ENCODE measurements at places on chromosomes 7 and 10. TPM values are rescaled to one million over a fixed set of nuclear protein-coding genes. Genes with fewer than 3 reads are reported as not detected.

- DNase-seq, result peak; percentile 71
These were observed 1.8 kb downstream of the GRK5 start for GRCh38 chr10:119209035-119209735.

SLC13A1 gene
- total RNA-seq, result 0.32 TPM

DNA sequence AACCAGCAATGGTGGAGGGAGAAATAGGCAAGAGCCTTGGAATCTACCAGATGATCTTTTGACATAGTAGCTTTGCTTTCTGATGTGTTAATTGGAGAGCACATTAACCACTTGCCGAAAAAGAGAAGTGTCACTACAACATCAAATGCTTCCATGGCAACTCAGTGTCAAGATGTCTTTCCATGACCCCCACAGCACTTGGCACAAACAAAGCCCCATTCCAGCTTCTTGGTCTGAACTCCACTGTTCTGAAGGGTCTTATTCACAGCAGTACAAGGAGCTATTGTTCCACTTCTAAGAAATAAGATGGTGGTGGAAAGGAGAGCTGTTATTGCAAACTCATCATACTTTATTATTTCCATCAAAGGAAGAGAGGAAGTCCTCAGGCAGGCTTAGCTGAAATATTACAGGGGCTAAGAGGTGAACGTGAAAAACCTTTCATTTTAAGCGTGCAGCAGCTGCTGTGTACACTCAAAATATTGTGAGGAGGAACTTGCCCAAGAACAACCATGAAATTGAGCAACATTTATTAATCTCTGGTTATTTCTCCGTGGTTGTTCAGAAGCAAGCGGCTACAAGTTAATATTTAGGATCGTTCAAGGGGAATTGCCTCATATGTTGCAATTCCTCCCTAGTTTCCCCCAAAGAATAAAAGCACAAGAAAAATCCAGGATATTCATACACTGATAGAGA lies 354.8 kb upstream of the CELF2 start:
- no peak for DNase-seq

SPDYE1 gene
- not detected for total RNA-seq

DNA sequence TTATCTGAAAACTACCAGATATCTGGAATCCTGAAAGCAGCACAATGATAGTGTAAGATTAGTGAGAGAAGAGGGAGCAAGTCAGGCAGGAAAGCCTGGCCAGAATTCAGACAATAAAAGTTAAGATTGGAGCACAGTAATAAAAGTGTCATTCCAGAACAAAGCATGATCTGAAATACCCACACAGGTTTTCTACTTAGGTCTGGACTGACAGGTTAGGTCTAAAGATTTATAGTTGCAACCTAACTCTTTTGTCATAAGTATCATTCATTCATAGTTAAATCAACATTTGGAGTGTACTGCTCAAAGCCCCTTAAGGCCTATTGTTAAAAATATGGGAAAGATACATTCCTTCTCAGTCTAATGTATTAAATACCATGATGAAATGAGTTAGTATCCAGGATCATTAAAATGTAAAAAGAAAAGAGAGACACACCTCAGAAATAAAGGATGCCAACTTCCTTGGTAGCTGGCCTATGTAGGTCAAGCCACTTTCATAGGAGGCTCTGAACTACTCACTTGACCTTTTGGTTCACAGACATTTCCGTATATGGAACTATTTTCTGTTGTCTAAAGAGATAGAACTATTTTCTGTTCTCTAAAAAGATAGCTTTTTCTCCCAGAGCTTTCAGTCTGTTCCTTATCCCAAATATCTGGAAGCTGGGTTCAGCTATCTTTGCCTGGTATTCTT lies 105.2 kb downstream of the FAS start:
- DNase-seq, result no peak

- no peak for DNase-seq
These were observed 30.0 kb downstream of the PRLHR start for GRCh38 chr10:118565301-118566075.

CNPY1 gene
- not detected for total RNA-seq

DNA sequence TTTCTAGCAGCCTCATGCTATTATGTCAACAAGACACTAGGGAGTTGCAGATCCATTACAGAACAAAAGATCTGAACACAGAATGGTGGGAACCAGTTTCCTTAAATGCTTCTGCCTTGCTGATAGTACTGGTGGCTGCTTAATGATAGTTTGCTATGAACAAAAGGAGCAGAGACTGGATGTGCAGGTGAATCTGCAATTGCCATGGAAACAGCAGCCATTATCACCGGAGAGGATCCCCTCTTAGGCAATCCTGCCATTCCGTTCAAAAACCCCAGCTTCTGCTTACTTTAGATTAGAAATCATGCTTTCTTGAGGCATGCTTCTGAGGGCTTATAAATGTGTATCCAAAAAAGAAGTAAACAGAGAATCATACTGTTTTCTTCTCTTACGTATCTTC lies 80.0 kb upstream of the PRKAR2B start:
- DNase-seq, result no peak

- no peak for DNase-seq
These were observed 701.3 kb upstream of the KCND2 start for GRCh38 chr7:119571666-119572065.

DNA sequence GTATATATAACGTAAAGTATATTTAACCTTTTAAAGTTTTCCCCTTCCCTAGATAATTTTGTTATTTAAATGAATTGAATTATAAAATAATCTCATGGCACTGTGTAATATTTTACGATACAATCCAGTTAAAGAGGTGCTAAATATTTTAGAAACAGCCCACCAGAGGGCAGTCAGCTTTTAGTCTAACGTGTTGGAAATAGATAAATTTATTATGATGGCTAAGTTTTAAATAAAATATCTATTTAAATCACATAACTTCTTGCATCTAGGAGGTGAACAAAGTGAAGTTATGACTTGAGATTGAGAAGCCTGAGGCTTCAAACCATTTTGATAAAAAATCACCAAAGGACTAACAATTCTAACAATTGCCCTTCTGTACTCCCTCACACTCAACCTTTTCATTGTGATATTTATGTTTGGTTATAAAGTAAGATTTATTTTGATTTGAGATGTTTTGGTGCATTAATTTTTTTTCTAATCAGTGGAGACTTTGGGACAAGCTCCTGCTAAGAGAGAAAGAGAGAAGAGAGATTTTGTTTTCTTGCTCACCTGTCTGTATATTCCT lies 171.5 kb upstream of the SP4 start:
- peak; percentile 19 for DNase-seq

POLR3A gene
- total RNA-seq, result 14.6 TPM

KCP gene
- 0.64 TPM for total RNA-seq

DNA sequence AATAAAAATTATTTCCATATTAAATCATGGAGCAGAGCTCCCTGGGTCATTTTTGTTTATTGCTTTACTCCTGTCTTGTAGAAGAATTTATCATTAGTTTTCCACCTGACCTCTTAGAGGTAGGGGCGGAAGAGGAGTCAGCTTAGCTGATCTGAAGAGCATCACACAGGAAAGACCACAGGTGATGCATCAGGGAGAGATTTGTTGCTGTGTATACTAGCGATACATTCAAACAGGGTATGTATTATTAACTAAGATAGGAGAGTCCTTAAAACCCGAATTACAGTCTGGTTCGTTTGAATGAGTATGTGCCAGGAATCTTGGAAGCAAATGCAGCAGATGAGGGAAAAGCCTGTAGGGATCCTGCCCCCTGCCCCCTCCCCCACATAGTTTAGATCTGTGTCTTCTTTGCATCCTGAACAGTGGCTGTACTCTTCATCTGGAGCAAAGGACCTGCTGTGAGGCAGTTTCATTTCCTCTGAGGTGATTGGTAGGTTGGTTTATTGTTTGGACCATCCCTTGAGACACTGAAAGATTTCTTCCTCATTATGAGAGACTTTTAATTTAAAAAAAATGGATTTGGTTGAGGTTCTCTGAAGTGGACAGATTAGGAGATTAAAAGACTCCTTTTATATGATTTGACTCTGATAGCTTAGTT lies 177.0 kb downstream of the SND1 start:
- DNase-seq, result no peak

DNA sequence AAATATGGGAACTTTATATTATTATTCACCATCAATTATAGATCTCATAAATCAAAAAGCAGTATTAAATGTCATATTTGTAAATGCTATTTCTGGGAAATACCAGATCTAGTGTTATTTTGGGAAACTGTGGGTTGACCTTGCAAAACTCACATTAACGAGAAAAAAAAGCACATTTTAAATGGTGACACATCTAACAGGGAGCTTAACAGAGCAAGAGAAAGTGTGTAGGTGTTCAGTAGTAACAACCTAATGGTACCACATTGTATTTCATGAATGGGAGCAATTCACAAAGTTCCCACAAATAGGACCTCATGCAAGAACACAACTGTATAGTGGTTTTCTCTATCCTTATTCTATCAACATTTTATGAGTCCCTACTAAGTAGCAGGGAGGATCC lies 26.2 kb upstream of the HDAC9 start:
- no peak for DNase-seq

GRCh38 chr7:70647801-70648498 lies 484.0 kb upstream of the GALNT17 start:
- DNase-seq, result peak; percentile 36

DNA sequence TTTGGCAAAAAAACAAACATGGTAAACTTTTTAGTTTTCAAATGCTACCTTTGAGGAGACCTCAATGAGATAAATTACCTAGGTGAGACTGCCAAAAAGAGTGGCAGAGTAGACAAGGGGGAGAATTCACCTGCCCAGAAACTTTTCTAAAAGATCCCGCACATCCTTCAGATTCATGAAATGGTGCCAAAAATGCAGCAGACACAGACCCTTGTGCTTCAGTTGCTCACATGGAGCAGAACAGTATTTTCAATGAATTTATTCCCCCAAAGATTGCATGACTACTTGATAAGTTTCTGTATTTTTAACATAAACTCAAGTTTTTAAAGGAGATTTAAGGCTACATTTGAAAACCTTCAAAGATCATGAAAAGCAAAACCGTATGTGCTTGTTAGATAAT lies 270.0 kb downstream of the TRIL start:
- no peak for DNase-seq

PNLIPRP1 gene
- 2.5 TPM for total RNA-seq

GRCh38 chr7:158285383-158285770 lies 302.2 kb downstream of the PTPRN2 start:
- peak; percentile 6 for DNase-seq

GRCh38 chr7:84216472-84216871 lies 21.9 kb upstream of the SEMA3A start:
- DNase-seq, result no peak

GRCh38 chr7:107446531-107446930 lies 23.3 kb upstream of the GPR22 start:
- DNase-seq, result no peak

DNA sequence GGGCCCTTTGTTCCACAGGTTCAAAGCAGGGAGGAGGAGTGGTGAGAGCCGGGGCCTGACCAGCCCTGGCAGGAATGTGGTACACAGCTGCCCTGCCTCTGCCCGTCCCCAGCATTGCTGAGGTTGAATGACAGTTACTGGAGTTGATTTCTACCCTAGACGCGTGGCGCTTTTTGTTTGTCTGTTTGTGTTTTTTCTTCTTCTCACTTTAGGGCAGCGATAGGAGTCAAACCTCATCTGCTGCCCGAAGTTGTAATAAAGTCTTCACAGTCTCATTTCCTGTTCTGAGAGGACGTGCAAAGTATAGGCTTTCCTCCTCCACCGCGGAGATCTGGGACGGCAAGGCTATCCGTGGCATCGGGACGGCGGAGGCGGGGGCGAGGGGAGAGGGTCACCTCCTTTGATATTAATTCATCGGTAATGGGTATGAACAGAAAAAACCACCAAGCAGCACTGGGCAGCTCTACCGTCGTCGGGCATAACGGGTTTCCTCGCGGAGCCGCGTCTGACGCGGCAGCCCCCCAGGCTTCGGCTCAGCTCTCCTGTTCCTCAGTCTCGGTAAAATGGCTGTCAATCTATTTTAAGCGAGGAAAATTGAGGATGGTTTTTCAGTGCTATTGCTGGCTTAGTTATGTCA lies 160.8 kb downstream of the LRMDA start:
- no peak for DNase-seq

KLHL7 gene
- total RNA-seq, result 17.0 TPM

- no peak for DNase-seq
These were observed 19.0 kb downstream of the SH2B2 start for GRCh38 chr7:102305414-102306268.

DNA sequence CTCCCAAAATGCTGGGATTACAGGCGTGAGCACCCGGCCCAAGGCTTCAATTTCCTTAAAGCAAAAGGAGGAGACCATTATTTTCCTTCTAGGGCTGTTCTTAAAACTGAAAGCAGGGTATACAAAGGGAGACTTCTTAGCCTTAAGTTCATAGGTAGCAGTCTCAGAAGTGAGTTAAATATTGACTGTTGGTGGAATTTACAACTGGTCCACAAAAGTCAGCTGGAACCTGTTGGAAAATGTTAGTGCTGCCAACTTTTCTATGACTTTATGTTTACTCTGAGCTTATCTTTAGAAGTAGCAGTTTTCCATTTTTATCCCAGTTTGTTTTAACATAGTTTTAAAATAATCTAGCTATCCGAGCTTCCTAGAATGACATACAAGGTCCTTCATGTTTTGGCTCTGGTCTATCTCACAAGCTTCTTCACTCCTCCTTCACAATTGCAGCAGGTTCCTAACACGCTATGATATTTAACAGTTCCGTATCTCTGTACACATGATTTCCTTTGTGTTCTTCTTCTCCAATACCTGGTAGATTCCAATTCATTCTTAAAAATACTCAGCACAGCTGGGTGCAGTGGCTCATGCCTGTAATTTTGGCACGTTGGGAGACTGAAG lies 3.3 kb downstream of the SLC26A3 start:
- peak; percentile 47 for DNase-seq

DNA sequence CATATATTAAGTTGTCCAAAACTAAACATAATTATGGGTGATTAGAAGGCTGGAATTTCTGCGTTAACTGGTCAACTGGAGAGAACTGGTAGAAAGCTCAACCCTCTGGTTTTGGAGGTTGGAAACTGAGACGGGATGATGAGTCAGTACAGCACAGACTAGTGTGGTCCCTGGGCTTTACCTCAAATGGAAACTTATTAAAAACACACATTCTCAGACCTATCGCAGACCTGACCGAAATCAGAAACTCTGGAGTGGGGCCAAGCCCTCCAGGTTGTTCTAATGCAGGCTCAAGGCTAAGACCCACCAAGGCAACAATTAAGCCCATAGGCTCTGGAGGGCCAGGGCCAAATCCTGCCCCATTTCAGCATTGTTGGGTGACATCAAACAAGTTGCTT lies 136.9 kb downstream of the KCNMA1 start:
- DNase-seq, result no peak

NUB1 gene
- total RNA-seq, result 55.2 TPM

- DNase-seq, result no peak
These were observed 431.0 kb upstream of the MKI67 start for GRCh38 chr10:128557149-128557710.

DNA sequence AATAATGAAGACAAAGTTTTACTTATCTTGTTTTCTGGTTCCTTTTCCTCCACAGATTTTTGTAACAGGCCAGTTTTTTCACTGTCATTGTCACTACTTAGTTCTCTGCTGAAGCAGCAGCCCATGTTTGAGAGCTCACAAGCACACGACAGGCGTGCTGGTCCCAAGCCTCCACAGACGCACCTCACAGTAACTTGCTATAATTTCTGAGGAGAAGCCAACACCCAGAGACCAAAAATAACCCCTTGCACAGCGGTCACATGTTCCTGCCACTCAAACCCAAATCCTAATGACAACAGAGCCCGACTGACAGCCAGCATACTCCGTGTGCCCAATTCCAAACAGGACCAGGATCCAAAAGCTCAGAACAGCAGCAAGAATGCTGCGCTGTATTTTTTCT lies 58.5 kb downstream of the LARP4B start:
- DNase-seq, result no peak

Data from colonic mucosa (tissue), 4 donors.